ENCODE measurements at places on chromosomes 12 and 14.

GRCh38 chr14:47935332-47935731 lies 259.9 kb upstream of the MDGA2 start:
- DNase-seq, result no peak
- no peaks in the 10 kb centered on the region for H3K4me1 ChIP-seq
- H3K27me3 ChIP-seq, result no peaks in the 10 kb centered on the region

GRCh38 chr12:78081590-78082314 lies 251.1 kb downstream of the NAV3 start:
- no peak overlapping the region for H3K4me3 ChIP-seq
- H3K27ac ChIP-seq, result no peak overlapping the region
- DNase-seq, result no peak
- no peaks in the 10 kb centered on the region for H3K27me3 ChIP-seq

DNA sequence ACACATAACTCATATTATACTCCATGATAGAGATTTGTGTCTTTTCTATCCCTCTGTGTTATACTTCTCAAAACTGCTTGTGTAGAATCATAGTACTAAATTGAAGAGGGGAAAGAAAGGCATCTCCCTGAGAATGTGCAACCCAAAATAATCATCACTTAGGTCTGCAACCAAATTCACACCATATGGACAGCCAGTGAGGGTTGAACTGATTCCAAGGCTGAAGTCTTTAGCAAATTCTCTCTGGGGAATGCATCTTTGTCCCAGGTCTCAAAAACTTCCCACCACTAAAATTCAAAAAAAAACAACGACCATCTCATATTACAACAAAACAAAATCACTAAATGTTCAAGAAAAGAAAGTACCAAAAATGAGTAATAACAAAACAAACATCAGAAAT lies 11.0 kb downstream of the ZFC3H1 start:
- no peaks in the 10 kb centered on the region for H3K4me1 ChIP-seq
- no peak overlapping the region for H3K4me3 ChIP-seq
- DNase-seq, result no peak

- no peaks in the 10 kb centered on the region for H3K36me3 ChIP-seq
- H3K4me3 ChIP-seq, result no peak overlapping the region
- DNase-seq, result no peak
- H3K27ac ChIP-seq, result no peak overlapping the region
- H3K27me3 ChIP-seq, result no peaks in the 10 kb centered on the region
These were observed 91.7 kb upstream of the BCAT1 start for GRCh38 chr12:25040593-25040992.

- H3K27me3 ChIP-seq, result no peaks in the 10 kb centered on the region
- H3K4me3 ChIP-seq, result no peak overlapping the region
- no peak for DNase-seq
- H3K27ac ChIP-seq, result no peak overlapping the region
- H3K4me1 ChIP-seq, result no peaks in the 10 kb centered on the region
- H3K36me3 ChIP-seq, result no peaks in the 10 kb centered on the region
These were observed 115.3 kb downstream of the ZNF664 start for GRCh38 chr12:124088217-124088907.

GRCh38 chr12:29961231-29961630 lies 177.5 kb upstream of the TMTC1 start:
- H3K4me1 ChIP-seq, result peaks cover 4% of the 10 kb centered on the region
- no peak overlapping the region for H3K4me3 ChIP-seq
- H3K27me3 ChIP-seq, result no peaks in the 10 kb centered on the region
- DNase-seq, result no peak
- peak overlapping the region; percentile 52 for H3K27ac ChIP-seq

DNA sequence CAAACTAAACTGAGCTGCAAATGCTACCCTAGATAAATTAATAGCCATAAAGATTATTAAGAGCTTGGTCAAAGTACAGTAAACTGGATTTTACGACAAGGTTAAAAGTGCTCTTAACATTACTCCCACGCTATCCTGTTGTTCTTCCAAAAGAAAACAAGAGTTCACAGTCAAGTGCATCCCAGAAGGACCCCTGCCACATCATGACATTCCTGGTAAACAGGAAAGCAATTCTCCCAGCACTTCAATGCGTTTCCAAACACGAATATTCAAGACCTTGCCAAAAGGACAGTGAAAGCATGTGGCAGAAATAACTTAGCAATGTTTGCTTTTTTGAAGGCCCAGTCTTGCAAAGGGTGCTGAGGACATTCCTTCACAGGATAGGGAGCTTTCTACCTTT lies 11.2 kb downstream of the SPRING1 start:
- H3K27me3 ChIP-seq, result no peaks in the 10 kb centered on the region
- H3K36me3 ChIP-seq, result peaks cover 13% of the 10 kb centered on the region
- no peak overlapping the region for H3K27ac ChIP-seq

DNA sequence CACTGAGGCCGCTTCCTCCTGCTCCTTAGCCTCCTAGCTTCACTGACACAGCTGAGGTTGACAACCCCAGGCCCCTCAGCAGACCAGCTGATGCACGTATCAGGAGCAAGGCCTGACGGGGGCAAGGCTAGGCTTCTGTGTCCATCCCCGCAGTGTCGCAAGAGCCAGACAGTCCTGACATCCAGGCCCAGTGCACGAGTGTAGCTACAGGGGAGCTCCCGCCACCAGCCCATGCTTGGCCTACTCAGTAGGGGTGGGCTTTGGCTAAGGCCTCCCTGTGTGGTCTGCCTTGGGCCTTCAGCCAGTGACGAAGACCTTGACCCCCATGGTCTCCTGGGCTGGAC lies 179.1 kb downstream of the DPF3 start:
- no peaks in the 10 kb centered on the region for H3K36me3 ChIP-seq
- H3K27me3 ChIP-seq, result no peaks in the 10 kb centered on the region
- no peak overlapping the region for H3K4me3 ChIP-seq
- H3K27ac ChIP-seq, result peak overlapping the region; percentile 56
- DNase-seq, result peak; percentile 59
- peaks cover 29% of the 10 kb centered on the region for H3K4me1 ChIP-seq

Measured in tibial artery (tissue), 4 donors.